T-helper 17 cell (primary cell): ENCODE measurements at places on chromosomes 12 and 14.

DNA sequence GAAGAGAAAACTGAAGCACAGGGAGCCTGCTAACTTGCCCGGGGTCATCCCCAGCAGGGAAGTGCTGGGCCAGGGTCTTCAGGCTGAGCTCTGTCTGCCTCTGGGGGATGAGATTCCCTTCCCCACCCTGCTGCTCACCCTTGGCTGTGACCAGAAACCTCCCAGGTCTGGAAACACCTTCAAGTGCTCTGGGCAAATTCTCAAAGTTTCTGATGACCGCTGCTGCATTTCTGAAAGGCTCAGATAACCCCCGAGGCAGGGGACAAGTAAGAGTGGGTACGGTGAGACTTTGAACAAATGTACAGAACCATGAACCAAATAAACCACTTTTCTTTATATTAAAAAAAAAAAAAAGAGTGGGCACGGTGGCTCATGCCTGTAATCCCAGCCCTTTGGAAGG lies 41.3 kb downstream of the LTBP2 start:
- no peak for DNase-seq

DNA sequence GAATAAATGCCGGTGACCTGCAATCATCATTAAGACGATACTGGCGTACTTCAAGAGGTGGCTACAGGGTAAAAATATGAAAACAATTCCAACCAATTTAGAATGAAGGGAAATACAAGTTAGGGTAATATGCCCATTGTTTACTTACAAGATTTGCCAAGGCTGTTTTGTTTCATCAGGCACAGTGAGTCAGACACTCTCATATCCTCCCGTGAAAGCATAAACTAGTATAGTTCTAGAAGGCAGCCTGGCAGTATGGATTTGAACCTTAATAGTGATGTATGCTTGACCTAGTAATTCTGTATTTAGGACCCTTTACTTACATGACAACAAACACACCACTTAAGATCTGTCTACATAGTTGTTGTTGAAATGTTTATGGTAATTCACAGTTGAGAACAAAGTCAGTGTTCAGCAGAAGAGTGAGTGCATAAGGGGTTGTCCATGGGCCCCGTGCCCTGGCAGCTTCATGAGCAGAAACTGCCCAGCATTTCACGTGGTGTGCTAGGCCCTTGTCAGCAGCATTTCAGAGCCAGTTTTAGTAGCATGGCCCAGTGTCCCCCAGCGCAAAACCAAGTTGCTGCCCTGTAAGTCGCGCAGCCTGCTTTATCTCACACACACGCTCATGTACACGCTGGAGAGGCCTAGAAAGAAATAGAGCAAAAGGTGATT lies 80.8 kb downstream of the EP400 start:
- no peak for DNase-seq

GRCh38 chr12:14322403-14322802 lies 43.1 kb upstream of the ATF7IP start:
- DNase-seq, result no peak

DNA sequence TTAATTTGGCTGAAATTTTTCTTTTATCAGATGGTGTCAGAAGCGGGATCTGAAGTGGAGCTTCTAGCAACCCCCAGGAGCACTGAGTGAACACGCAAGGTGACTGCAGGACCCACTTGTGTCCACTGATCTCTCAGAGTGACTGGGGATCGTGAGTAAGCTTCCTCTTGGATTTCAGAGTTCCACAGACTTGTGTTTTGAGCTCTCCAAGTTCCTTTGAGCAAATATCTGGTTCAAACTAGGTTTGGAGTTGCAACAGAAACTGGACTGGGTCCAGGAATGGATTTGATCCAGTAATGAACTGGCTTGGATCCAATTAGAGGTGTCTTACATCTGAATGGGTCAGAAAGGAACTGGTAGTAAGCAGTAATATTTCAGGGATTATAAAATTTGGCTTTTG lies 24.7 kb upstream of the B4GALNT1 start:
- no peak for DNase-seq

DNA sequence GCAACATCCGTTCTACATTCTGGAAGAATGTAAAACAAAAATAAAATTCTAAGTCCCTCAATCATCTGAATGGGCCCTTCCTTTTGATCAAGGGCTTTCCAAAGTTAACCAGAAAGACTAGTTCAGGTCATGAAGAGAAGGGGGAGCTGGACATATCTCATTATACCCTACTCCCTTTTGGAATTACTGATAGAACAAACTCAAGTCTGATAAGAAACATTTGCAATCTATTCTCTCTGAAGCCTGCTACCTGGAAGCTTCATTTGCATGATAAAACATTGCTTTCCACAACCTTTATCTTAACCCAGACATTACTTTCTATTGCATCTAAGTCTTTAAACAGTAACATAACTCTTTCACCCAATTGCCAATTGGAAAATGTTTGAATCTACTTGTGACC lies 8.3 kb upstream of the ACSM4 start:
- no peak for DNase-seq

DNA sequence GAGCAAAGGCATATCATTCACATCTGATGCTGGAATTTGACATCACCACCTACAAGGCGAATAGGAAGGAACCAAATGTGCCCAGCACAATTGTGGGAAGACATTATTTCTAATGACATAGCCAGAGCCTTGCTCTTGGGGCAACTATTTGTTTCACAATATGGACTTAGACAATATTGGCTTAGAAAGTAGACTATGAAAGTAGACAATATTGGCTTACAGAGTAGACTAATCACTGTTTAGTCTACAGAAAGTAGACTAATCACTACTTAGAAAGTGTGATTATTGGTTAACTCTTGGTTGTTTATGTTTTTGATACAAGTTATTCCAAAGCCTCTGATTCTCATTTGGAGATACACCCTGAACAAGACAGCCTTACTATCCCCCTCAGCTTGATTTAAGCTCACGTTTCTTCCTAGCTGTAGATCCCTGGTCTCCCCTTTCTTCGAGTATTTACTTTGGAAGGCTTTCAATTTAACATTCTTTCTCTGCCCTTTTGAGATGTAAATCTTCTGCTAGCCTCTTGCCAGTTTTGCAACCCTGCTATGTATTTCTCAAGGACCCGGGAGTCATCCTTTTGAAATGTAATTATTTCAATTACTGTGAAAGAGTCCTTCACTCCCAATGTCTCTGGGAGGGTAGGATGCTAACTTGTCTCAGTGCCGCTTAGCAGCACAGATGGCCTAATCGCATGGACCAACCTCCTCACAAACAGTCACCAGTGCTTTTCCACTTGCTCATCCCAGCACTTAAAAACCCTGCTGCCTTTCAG lies 843.2 kb downstream of the GALC start:
- DNase-seq, result no peak

- DNase-seq, result no peak
Observed at GRCh38 chr12:3132636-3133404, 55.6 kb downstream of the TSPAN9 start.

GRCh38 chr12:118874698-118875548 lies 106.4 kb upstream of the SRRM4 start:
- no peak for DNase-seq

GRCh38 chr12:104475271-104475670 lies 18.5 kb downstream of the CHST11 start:
- no peak for DNase-seq

GRCh38 chr14:45785240-45785639 lies 532.2 kb upstream of the MIS18BP1 start:
- no peak for DNase-seq

- DNase-seq, result no peak
Observed at GRCh38 chr12:129486931-129487330, 416.9 kb downstream of the TMEM132D start.

- no peak for DNase-seq
Observed at GRCh38 chr14:103943673-103944072, 1.3 kb upstream of the RD3L start.

- DNase-seq, result no peak
Observed at GRCh38 chr12:108120863-108121165, 8.3 kb upstream of the WSCD2 start.

DNA sequence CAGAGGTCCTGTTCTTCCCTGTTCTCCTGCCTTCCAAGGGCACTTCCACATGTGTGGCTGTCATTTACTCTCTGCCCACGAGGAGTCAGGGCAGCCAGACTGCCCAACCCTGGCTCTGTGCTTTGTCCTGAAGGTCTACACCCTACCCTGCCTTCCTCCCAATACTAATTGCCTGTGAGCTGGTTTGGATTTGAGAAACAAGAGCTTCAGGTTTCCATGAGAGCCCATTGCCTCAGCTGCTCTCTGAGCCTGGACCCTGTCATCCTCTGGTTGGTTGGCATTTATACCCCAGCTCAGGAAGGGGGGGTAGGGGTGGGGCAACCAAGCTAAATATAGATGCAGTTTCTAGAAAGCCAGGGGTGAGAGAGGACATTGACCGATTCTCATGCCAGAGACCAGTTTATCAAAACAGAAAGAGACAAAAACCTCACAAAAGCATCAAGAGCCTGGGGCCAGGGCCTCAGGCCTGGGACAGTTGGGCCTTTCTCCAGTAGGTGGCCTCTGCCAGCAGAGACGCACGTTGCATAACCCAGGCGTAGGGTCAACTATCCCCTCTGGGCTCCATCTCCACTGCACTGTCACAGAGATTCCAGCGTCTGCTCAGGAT lies 34.5 kb downstream of the VDR start:
- DNase-seq, result no peak

- DNase-seq, result no peak
Observed at GRCh38 chr12:12592930-12593329, 18.7 kb upstream of the CREBL2 start.

DNA sequence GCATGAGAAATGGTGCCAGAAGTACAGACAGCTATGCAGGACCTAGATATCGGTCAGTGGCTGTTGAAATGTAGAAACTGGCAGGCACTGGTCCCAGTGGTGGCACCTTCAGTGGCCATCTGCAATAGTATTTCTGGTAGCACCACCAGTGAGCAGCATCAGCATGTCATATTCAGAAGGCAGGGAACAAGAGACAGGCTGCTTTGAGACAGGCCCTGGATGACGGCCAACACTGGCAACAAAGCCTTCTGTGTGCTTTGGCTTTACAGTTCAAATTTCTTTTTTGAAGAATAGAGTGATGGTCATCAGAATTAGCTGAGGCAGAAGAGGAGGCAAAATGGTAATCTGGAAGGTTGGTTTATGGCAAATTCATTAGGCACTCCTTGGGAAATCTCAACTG lies 273.4 kb upstream of the SLC16A7 start:
- no peak for DNase-seq

DNA sequence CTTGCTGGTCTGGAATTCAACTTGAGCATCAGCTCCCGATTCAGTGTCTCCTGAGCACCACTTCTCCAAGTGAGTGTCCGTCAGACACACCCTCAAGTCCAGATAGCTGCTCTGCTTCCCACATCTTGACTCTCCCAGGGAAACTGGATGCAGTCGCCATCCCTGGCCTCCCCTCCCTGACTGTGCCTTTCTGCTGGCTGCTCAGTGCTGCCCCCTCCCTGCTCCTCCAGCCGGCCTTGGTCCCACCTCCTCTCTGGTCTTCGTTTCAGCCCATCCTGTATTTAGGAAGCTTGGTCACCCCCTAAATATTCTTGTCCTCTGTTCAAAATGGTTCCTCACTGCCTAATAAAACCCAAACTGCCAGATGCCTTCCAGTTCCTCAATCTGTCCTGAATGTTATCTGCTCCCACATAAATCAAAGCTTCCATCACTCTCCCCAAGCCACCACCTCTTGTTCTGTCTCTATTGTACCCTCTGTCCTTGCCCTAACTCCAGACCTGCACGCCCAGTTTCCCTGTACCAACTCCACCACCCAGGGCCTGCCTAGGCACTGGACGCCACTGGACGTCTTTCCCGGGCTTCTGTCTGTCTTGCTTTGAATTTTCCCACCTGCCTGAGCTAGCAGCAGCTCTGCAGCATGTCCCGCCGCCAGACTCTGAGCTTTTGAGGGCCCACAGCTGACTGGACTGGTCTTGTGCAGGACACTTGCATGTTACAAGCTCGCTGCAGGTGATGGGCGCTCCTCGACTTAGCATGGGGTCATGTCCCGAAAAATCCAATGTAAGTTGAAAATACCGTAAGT lies 33.8 kb downstream of the CCDC92 start:
- no peak for DNase-seq

DNA sequence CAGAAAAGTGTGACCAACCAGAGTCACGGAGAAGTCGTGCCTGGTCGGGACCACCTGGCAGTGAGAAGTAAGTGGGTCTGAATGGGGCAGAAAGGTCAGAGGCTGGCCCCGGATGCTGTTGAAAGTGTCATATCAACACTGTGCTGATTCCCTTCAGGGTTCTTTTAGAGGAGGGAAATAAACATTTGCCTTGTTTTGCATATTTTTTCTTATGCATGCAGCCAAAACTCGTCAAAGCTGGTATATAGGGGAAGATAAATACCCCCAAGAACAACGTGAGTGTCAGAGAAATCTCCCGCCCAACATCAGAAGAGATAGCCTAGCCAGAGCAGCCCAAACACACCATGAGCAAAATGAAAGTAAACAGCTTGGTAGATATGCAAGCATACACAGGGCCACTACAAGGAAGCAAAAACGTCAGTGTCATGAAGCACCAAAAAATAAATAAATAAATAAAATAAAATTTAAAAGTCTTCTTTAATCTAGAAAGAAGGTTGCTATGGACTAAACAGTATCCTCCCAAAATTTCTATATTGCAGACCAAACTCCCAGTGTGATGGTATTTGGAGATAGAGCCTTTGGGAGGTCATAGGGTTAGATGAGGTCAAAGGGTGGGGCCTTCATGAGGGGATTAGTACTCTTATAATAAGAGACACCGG lies 22.1 kb downstream of the EIF5 start:
- DNase-seq, result no peak

- DNase-seq, result no peak
Observed at GRCh38 chr12:55830601-55831446, 1.4 kb upstream of the DNAJC14 start.

GRCh38 chr12:95951515-95951914 lies 8.4 kb downstream of the AMDHD1 start:
- DNase-seq, result no peak

DNA sequence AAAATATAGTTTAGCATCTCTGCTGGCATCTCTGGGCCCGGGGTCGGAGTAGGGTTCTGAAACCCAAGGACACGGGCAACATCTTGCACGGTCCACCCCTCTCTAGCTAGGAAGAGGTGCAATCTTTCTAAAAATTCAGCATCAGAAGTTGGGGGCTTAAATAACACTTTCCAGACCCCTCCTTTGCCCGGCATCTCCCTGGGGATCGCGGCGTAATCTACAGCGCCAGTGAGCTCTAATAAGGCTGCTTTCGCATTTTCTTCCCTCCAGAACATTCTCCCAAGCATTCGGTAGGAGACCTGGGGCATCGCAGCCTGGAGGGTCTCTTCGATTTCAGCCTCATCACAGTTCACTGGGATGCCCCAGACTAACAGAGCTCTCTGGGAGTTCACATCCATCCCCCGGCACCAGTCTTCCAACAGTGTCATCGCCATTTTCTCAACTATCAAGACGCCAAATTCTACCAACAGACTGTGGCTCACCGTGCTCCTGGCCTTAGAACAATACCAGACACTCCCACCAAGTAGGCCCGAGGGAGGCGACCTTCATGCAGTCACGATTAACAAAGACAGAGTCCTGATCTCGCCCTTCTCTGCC lies 880 bp downstream of the PNMA1 start:
- no peak for DNase-seq

GRCh38 chr12:88925454-88925853 lies 345.2 kb upstream of the KITLG start:
- no peak for DNase-seq

DNA sequence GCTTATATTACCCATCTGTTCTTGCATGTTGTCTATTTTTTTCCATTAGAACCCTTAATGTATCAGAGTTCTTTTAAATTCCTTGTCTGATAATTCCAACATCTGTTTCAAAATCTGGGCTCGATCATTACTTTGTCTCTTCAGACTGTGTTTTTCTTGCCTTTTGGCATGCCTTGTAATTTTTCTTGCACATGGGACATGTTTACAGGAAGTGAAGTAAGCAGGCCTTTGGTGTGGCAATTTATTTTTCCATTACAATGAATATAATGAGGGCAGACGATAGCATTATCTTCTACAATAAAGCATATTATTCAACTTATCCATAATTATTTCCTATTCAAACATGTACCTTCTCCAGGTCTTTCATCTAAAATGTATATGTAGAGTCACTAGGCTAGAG lies 48.3 kb downstream of the STXBP6 start:
- DNase-seq, result no peak
